ENCODE measurements at places on chromosomes 11 and 22.

- no peak for DNase-seq
Observed at GRCh38 chr11:31089117-31089516, 280.4 kb downstream of the DCDC1 start.

GRCh38 chr11:122779047-122779629 is 59.2 kb upstream of the CRTAM start:
- no peak for DNase-seq

DNA sequence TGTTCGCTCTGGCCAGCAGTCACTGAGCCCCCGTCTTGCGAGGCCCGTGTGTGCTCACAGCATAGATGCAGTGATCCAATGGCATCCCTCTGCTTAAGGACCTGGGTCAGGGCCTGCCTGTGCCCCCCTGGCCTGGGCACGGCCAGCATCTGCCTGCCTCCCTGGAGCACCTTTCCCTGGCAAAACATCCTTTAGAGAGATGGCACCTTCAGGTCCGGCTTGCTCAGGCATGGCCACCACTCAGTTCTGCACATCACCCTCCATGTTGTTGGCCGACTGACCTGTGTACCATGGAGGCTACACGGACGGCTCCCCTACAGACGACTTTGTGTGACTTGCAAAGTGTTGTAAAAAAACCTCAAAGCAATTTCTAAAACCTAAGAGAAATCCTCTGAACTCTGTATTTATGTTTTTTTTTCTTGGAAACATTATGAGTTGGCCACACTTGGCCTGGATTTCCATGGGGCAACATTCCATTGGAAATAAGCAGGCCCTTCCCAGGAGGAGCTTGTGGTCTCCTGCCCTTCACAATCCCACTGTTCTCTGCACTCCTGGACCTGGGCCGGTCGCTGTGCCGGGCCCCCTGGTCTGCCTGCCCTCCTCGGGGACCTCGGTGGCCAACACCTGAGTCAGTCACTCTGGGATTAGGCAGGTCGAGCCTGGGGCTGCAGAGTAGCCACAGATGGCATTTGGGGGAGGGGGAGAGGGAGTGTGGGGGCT is 592.4 kb downstream of the TBC1D22A start:
- DNase-seq = no peak

- no peak for DNase-seq
Observed at GRCh38 chr22:29871684-29872083, 11.3 kb upstream of the MTMR3 start.

GRCh38 chr11:17169876-17170275 is 37.9 kb downstream of the PIK3C2A start:
- DNase-seq = no peak

- no peak for DNase-seq
Observed at GRCh38 chr11:44034639-44035038, 13.1 kb upstream of the ACCSL start.

- no peak for DNase-seq
Observed at GRCh38 chr11:40713083-40713482, 746.4 kb downstream of the LRRC4C start.

DNA sequence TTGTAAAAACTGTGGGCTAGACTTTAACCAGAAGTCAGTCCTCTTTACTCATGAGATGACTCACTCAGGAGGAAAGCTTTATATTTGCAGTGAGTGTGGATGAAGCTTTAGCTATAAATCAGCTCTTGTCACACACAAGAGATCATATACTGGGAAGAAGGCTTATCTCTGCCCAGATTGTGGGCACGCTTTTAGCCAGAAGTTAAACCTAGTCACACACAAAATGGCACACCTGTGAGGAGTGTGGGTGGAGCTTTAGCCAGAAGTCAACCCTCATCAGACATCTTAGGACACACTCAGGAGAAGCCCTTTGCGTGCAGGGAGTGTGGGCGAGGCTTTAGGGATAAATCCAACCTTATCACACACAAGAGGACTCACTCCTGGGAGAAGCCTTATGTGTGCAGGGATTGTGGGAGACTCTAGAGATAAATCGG is 706.9 kb upstream of the LUZP2 start:
- DNase-seq = no peak

DNA sequence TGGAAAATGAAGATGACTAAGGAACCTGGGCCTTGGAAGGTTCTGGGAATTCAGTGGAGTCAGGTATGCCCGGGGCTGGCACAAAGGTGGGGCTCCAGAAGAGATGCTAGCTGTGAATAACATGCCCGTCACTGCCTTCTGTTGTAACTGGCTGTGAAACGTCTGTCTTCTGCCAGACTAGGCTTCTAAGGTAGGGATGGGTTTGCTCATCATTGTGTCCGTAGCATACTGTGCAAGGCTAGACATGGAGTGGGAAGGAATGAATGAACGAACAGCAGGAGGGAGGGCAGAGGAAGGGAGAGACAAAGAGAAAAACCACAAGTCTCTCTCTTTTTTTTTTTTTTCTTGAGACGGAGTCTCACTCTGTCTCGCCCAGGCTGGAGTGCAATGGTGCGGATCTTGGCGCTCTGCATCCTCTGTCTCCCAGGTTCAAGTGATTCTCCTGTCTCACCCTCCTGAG is 327.4 kb downstream of the MN1 start:
- no peak for DNase-seq

Measured in memory B cell (primary cell).